Calu3 (cell line): ENCODE measurements at places on chromosomes 7 and 10.

- DNase-seq: no peak
These were observed 269.7 kb downstream of the AGMO start for GRCh38 chr7:15292138-15292537.

- no peak for DNase-seq
These were observed 86.4 kb upstream of the SEMA3C start for GRCh38 chr7:81005254-81005653.

- no peak for DNase-seq
These were observed 67.1 kb upstream of the MAGI2 start for GRCh38 chr7:79520543-79520942.

GRCh38 chr10:67836488-67836887 is 1.5 kb downstream of the DNAJC12 start:
- DNase-seq: no peak

GRCh38 chr10:72782649-72783330 is 90.8 kb downstream of the MCU start:
- peak; percentile 12 for DNase-seq

GRCh38 chr10:18659819-18660535 is 746 bp downstream of the ARL5B start:
- DNase-seq: peak; percentile 57

DNA sequence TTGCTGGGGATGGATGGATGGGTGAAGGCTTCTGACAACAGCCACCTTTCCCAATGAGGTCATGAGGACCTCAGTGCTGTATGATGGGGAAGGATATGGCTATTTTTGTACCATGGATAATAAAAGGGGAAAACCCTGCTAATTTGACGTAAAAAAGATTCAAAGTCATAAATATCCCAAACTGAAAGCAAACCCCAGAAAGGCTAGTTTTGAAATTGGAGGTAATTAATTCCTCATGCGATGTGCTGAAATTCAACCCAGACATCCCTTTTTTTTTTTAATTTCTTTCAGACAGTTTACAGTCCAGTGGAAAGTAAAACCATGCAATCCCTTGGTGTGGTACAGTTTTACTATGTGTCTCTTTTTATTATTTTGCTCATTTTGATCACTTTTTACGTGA is 254.5 kb upstream of the BMPER start:
- no peak for DNase-seq

GRCh38 chr10:28790146-28790545 is 112.8 kb downstream of the BAMBI start:
- no peak for DNase-seq

GRCh38 chr7:102232611-102233286 is 53.9 kb upstream of the SH2B2 start:
- DNase-seq: no peak

DNA sequence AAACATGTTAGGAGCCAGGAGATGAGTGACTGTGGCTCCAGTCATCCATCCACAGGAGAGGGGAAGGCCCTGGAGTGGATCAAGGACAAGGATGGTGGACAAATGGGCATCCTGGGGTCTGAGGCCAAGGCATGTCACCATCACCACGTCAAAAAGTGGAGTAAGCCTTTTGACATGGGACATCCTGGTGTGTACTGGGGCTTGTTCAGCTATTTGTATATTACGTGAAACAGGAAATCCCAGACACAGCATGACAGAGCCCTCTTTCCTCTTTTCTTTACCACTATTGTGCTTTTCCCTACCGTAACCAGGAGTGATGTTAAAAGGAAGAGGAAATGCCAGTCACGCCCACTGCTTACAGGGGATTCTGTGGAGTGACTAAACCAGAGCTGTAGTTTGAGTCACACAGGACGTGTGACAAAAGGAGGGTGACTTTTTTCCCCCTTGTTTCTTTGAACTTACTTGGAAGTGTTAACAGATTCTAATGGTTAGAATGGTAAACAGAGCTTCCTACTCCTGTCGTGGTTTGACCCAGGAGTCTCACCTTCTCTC is 15.4 kb downstream of the ACSL5 start:
- peak; percentile 62 for DNase-seq

DNA sequence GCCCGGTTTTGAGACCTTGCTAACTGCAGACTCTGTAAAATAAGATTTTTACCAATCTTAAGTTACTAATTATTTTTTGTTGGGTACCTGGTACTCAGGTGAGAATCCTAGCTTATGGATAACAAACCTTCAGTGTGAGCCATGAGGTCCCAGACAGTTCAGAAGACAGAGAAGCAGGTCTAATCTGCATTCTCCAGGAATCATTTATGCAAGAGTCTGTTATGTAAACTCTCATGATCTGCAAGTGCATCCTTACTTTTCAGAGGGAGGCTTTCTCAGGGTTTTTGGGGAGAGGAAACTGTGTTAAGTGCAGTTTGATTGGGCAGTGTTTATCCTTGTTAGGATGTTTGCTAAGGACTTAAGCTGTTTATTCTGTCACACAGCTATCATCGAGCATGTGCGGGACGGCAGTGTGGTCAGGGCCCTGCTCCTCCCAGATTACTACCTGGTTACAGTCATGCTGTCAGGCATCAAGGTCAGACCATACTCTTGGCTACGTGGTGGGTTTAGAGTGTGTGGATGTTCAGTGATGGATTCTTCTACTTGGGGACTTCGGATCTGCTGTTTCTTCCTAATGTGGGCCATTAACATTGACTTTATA is 50.2 kb downstream of the SND1 start:
- no peak for DNase-seq

GRCh38 chr10:127853868-127854768 is 38.6 kb downstream of the CLRN3 start:
- DNase-seq: peak; percentile 59

GRCh38 chr7:112370436-112370835 is 79.8 kb upstream of the IFRD1 start:
- DNase-seq: no peak

DNA sequence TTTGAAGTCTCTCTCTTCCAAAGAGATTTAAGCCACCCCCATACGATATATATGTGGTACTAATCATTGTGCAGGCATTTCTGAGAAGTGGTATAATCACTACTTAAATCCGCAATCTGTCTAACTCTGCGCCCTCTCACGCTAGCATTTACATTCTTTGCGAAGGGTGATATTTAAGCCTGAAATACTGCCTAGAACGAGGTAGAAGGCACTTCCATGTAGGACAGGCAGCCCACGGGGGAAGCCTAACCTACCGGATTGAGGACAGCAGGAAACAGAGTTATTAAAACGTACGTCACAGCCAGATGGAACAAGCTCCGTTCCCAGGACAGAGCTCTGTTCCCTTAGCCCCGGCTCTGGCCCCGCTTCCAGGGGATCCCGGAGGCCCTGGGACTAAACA is 59.3 kb upstream of the ECHDC3 start:
- no peak for DNase-seq

- no peak for DNase-seq
These were observed 24.9 kb upstream of the KNDC1 start for GRCh38 chr10:133135116-133135465.

GRCh38 chr10:47179291-47179647 is 120.7 kb upstream of the GDF10 start:
- DNase-seq: no peak
